NCI-H69 (cell line): ENCODE measurements at places on chromosomes 12 and 14.

- peak; percentile 53 for DNase-seq
These were observed 31.3 kb upstream of the VSX2 start for GRCh38 chr14:74207943-74208342.

- DNase-seq: no peak
These were observed 182.4 kb upstream of the ARID2 start for GRCh38 chr12:45547132-45547531.

DNA sequence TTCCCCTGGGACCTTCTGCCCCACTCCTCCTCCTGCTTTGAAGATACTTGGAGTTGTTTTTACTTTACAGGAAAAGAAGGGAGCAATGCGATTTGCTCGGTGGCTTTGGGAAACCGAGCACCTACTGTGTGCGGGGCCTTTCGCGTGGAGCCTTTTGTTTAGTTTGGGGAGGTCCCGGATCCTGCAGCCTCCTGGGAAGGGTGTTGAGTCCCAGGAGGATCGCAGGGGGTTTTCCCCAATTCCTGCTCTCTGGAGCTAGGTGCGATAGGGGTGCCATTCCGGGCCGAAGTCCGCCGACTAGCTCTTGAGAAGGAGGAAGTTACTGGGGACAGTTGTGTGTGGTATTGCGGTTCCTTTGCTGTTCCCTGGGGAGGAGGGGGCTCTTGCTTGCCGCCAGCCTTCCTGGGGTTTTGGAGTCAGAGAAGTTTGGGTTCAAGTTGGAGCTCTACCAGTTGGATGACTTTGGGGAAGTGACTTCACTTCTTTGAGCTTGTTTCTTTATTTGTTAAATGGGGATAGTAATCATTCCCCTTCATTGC is 1.1 kb downstream of the BRI3BP start:
- DNase-seq: peak; percentile 31

GRCh38 chr12:56645717-56646446 is at the start of gene ATP5F1B:
ATP5F1B (minus strand) TSS chr12:56645984; CDS start chr12:56645963, 21 bp downstream.
- peak; percentile 100 for DNase-seq

GRCh38 chr14:103391048-103391447 is 5.8 kb downstream of the MARK3 start:
- DNase-seq: peak; percentile 55

DNA sequence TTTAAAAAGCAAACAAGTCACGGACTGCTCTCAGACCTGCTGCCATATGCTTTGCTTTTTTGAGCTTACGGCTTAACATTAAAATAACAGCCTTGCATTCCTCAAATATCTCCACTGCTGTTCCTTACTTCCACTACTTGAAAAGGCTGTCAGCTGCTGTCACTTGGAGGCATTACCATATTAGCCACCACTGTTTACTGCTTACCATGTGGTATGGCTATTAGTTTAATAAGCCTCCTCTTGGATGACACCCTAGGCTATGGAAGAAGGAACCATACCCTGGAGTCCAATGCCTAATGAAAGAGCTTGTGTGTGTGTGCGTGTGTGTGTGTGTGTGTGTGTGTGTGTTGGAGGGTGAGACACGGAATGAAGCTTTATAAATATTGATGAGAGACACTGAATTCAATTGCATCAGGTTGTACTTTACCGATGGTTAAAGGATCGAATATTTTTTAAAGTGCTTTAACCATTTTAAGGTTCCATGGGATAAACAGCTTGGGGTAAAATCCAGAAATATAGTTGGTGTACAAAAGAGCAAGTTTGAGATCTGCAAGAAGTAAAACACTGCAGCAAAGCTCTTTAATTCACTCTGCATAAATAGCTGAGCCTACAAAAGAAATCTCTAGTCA is 174.5 kb downstream of the TTC7B start:
- no peak for DNase-seq

DNA sequence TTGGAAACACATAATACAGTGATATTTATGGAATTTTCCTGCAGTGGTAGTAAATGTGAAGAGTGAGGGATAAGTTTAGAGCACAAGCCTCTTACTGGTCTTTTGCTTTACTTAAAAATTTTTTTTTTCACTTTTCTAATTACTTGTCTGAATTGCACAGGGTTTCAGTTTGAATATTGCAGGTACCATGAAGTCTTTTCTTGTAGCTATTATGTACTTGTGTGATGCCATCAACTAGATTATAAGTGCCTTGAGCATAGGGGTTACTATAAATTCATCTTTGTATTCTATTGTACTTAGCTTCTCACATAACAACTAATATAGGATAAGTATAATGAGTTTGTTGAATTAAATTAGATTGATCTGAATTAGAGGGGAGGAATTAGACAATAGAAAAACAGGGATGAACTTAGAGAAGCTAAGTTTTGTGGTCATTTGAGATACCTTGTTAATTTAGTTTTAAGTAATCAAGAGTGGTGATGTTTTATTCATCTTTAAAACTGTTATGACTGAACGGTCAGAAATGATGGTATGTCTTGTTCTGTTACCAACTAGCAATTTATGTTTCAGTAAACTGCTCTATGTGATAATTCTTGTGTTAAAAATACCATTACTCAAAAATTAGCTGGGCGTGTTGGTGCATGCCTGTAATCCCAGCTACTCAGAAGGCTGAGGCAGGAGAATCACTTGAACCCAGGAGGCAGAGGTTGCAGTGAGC is 42.1 kb downstream of the CCDC91 start:
- DNase-seq: no peak

- no peak for DNase-seq
These were observed 29.0 kb upstream of the WDR89 start for GRCh38 chr14:63670692-63671091.

- no peak for DNase-seq
These were observed 6.7 kb downstream of the HOXC4 start for GRCh38 chr12:54060174-54060974.

DNA sequence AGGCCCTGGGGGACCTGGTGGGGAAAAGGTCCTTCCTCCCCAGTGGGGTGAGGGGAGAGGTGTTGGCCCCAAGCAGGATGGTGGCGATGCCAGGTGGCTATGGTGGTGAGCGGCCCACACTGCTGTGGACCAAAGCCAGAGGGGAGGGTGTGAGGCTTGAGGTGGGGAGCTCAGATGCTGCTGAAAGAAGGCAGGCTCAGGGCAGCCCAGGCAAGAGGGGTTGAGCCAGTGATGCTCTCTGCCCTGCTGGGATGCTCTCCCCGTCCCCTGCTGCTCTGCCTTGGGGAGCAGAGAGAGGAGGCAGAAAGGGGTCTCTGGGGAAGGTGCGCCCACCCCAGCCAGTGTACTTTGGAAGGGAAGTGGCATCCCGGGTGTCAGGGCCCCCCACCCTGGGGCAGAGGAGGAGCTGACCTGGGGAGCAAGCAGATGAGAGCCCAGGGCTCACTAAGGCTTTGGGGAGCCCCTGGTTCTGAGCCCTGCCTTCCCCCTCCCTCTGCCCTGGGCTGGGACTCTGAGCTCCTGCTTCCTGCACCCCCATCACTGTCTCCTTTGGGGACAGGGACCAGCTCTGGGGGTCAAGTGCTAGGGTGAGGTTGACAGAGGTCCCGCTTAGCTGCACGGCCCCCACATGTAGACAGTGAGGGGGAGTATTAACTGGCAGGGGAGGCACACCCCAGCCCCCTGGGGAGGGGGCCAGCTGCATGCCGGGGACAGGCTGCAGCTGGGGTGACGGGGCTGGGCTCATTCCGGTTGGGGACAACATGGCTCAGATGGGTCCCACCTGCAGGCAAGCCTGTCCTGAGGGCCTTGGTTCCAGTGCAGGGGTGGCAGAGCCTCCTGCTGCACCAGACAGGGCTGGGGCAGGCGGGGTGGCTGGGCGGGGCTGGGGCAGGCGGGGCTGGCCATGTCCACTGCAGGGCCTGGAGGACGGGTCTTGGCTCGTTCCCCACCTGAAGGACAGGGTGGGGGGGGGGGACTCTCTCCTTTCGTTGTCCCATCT is 124.4 kb downstream of the KIF26A start:
- no peak for DNase-seq

DNA sequence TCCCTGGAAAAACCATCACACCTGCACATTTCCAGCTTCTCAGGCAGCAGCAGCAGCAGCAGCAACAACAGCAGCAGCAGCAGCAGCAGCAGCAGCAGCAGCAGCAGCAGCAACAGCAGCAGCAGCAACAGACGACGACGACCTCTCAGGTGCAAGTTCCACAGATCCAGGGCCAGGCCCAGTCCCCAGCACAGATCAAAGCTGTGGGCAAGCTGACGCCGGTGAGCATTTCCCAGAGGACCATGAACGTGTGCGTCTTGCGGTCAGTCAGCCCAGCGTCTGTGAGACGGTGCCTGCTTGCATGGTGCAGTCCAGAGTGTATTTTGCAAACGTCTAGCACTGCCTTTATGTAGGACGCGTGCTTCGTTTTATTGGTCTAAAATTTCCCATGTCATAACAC is 81.6 kb downstream of the DDX51 start:
- DNase-seq: no peak

GRCh38 chr12:12181511-12181910 is 85.3 kb downstream of the LRP6 start:
- no peak for DNase-seq

- DNase-seq: peak; percentile 75
These were observed 8.1 kb upstream of the PCED1B start for GRCh38 chr12:47071241-47071852.

DNA sequence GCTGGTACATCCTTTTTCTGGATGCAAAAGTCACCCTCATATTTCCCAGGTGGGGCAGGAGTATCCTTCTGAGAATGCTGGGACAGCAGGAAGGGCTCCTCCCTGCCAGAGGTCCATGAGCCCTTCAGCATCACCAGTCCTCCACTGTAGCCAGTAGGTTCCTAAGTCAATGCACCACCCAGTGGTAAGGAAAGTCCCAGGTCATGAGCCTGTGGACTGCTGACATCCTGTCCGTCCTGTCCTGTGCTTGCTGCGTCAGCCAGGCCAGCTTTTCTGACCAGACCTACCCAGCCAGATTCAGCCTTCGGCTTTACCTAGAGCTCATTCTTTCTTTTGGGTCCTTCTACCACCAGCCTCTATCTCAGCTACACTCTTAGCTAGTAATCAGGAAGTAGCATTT is 23.0 kb upstream of the ACTN1 start:
- DNase-seq: peak; percentile 11

DNA sequence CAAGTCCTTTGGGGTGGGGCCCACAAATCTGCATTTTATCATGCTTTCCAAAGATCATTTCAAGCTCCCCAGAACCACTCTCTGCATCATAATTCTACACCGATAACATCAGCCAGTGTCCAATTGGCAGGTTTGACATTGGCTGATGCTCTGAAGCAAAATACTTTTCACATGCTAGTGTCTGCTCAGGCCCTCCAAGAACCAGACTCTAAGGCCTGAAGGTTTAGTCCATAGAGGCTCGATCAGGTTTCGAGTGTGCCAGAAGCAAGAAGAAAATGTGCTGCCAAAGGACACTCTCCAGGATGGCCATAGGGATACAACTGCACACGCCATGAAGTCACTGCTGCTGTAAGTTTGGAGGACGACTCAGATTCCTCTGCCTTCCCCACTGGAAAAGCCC is 280.3 kb downstream of the KSR2 start:
- DNase-seq: no peak

- DNase-seq: no peak
These were observed 17.3 kb downstream of the PCNX1 start for GRCh38 chr14:70924521-70924920.

DNA sequence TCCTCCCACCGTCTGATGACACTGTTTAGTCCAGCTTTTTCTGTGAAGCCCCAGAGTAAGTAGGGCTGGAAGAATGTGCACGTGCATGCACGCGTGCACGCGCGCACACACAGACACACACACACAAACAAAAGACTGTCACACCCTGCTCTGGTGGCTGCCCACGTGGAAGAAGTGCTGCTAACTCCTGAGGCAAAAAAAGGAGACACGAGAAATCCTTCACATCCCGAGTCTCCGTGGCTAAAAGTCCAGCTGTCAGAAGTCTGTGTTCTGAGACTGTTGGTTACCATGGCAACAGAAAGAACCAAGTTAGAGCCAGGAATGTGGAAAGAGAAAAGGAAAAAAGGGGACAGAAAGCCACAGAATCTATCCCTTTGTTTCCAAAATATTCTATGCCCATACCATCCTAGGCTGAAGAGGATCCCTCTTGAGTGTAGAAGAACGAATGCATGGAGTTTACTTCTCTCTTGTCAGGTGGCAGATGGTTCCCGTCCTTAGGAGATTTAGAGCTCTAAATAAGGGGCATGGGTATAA is 1.6 kb upstream of the C12orf71 start:
- peak; percentile 31 for DNase-seq

DNA sequence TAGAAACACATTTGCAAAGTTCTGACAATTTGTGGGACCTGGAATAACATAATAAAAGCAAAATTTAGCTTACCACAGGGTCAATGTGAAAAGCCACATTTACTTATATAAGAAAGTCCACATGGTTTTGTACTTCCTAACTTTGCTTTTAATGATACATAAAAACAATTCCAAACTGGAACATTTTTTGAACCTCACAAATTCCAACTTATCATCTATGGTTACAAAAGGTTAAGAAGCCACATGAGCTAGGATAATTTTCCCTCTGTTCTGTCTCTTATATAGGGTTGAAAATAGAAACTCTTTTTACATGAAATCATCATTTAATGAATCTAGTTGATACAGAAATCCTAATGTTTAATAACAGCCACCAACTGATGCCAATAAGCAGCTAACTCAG is 8.9 kb upstream of the RERG start:
- DNase-seq: no peak
